ENCODE measurements at places on chromosomes 4 and X. TPM values are rescaled to one million over a fixed set of nuclear protein-coding genes. Genes with fewer than 3 reads are reported as not detected.
A peak's percentile ranks its signal among the peaks of the same experiment; 100 is the strongest.

- H3K27ac ChIP-seq, result no peak overlapping the region
- peaks cover 6% of the 10 kb centered on the region for H3K4me1 ChIP-seq
- H3K27me3 ChIP-seq, result no peaks in the 10 kb centered on the region
- no peaks in the 10 kb centered on the region for H3K36me3 ChIP-seq
Measured at GRCh38 chr4:20281453-20281852, 29.7 kb downstream of the SLIT2 start.

GRCh38 chrX:126376465-126376864, 176.1 kb downstream of the DCAF12L1 start:
- H3K4me3 ChIP-seq, result no peak overlapping the region
- H3K27me3 ChIP-seq, result no peaks in the 10 kb centered on the region
- H3K27ac ChIP-seq, result no peak overlapping the region
- DNase-seq, result no peak
- H3K4me1 ChIP-seq, result no peaks in the 10 kb centered on the region

DNA sequence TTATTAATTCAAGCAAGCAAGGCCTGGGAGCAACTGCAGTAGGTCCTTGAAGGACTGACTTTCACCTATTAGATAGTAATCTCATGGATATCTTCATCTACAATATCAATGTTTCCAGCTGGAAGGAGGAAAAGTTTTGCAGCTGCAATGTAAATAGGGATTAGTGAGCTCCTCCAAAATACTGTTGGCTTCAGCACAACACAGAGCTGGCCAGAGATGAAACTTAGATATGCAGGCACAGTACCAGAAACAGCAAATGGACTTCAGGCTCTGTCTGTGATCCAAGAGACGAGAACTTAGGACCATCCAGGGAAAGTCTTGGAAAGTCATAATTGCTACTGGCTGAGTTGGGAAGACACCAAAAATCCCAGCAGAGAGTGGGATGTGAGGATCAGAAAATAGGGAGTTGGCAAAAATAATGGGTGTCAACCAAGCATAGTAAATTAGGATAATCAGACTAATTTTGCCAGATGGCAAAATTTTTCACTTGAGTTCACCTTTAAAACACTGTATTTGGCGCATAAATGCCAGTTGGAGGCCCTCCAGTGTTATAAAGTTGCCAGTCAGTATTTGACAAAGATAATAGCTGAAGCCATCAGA, 57.5 kb downstream of the PARM1 start:
- no peak overlapping the region for H3K27ac ChIP-seq
- H3K36me3 ChIP-seq, result no peaks in the 10 kb centered on the region
- no peaks in the 10 kb centered on the region for H3K27me3 ChIP-seq

DNA sequence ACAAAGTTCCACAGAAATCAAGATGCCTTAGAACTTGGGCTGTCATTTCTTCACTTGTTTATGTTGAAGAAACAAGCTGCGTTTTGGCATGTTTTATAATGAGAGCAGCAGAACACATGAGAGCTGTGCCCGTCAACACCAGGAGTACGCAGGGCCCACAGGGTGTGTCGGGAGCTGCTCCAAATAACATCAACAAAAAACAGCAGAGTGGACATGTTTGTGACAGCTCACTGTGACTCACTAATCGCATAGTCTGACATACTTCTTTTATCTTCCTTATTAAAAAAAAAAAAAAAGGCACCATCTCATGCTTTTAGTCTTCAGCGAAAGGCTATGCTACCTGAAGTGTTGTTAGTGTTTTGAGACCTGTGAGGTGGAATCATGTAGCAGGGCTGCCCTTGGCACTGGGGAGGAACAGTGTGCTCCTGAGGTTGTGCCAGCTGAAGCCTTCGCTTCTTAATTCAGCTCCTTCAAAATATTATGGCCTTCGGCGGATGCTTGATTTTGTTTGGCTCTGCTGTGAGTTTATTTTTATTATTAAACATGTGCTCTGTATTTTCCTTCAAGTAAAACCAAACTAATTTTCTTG, 32.8 kb downstream of the FHDC1 start:
- no peaks in the 10 kb centered on the region for H3K27me3 ChIP-seq
- DNase-seq, result no peak
- H3K4me3 ChIP-seq, result no peak overlapping the region
- peaks cover 77% of the 10 kb centered on the region for H3K36me3 ChIP-seq
- H3K4me1 ChIP-seq, result no peaks in the 10 kb centered on the region

DNA sequence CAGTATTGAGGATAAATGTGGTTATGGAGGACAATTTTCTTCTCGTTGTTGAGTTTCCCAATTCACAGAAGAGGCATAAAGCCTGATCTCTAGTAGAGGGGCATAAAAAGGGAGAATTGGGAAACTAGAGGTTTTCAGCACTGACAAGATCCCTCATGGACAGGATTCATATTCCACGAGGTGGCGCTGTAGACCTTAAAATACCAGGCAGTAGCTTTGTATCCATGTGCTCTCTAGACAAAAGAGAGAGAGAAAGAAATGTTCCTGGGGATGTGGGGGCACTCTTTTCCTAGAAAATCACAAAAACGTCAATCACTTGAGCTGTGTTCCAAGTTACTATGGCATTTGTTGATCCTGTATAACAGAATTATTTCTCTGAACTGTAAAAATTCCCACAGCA, 128.3 kb downstream of the MAGEE1 start:
- no peak for DNase-seq
- H3K4me3 ChIP-seq, result no peak overlapping the region
- no peak overlapping the region for H3K27ac ChIP-seq

Gene DUSP21
- total RNA-seq, result not detected

DNA sequence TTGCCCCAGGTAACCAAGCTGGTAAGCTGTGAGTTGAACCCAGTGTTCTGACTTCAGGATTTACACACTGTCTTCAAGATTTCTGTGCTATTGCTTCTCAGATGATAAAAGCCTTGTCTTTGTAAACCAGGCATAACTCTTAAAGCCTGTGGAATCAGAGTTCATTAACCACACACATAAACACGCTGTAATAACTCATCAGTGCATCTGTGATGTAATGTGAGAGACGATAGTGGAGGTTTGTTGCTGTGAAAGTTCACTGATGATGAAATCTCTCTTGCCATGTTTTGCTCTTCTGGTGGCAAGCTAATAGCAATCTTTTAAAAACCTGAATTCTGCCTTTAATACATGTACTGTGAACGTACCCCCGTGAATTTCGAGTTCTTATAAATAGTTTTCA, 41.5 kb downstream of the CLCN4 start:
- H3K4me1 ChIP-seq, result no peaks in the 10 kb centered on the region
- no peak overlapping the region for H3K4me3 ChIP-seq
- no peaks in the 10 kb centered on the region for H3K36me3 ChIP-seq
- no peak for DNase-seq
- no peak overlapping the region for H3K27ac ChIP-seq

Gene TAPT1
- total RNA-seq, result 15.3 TPM

GRCh38 chr4:17567271-17567670, 9.7 kb upstream of the LAP3 start:
- no peaks in the 10 kb centered on the region for H3K36me3 ChIP-seq
- H3K4me1 ChIP-seq, result no peaks in the 10 kb centered on the region
- no peak overlapping the region for H3K4me3 ChIP-seq
- DNase-seq, result no peak

Gene ZNF827
- total RNA-seq, result 25.3 TPM

DNA sequence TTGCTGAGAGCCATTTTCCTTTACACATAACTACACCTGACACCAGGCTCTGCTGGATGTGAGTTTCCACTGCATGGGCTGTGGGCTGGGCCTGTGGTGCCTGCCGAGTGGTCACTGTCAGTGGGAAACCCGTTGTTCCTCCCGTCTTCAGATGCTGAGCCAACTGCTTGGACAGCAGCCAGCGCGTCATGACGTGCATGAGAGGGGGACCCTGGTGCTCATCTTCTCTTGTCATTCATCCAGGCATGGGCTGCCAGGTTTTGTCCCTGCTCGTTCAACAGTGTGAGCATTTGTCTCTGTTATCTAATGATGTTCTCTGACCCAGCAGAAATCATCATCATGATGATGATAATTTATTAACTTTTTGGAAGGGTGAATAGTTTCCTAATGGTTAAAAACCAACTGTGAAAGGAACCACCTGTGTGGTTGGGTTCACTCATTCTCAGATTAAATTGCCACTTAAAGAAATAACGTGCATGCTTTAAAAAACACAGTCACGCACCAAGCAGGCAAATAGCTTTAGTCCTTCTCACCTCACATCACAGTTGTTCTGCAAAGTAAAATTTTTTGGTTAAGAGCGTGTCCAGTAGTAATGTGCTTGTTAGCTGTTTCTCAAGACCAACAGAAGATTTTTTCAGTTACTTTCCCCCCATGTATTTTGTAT, 19.9 kb upstream of the CLDN34 start:
- no peak for DNase-seq
- no peaks in the 10 kb centered on the region for H3K4me1 ChIP-seq
- H3K36me3 ChIP-seq, result peaks cover 3% of the 10 kb centered on the region
- H3K4me3 ChIP-seq, result no peak overlapping the region

DNA sequence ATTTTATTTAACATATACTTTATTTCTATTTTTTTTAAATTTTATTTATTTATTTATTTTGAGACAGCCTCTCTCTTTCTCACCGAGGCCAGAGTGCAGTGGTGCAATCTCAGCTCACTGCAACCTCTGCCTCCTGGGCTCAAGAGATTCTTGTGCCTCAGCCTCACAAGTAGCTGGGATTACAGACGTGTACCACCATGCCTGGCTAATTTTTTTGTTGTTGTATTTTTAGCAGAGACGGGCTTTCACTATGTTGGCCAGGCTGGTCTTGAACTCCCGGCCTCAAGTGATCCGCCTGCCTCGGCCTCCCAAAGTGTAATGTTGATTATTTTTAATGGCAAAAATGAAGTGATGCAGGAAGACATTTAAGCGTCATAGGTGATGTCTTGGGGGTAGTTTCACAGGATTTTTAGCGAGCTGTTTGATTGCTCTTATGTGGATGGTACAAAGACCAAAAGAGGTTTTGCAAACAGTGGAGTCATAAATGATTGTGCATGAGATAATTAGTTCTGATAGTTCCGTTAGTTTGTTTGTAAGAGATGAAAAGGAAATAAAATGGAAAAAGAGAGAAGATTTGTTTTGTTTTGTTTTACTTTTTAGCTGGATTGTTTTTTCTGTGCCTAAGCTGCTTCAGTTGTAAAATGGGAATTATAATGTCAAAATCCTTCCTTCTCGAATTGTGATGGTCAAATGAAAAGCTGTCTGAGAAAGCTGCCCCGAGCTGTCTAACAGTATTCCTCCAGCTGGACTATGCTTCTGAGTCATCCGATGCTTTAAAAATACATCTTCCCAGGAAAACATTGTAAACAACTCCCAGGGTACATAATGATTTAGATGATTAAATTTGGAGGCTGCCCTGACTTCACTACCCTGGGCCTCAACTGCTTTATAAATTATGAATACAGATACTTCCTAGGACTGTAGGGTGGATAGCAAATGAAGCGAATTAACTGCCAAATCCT, 14.7 kb downstream of the RHOH start:
- no peak for DNase-seq
- H3K4me1 ChIP-seq, result no peaks in the 10 kb centered on the region
- H3K27ac ChIP-seq, result no peak overlapping the region
- no peaks in the 10 kb centered on the region for H3K27me3 ChIP-seq
- no peaks in the 10 kb centered on the region for H3K36me3 ChIP-seq
- H3K4me3 ChIP-seq, result no peak overlapping the region

Gene ZBED1
- 45.8 TPM for total RNA-seq

Gene CYSLTR1
- total RNA-seq, result 0.09 TPM

Gene S100P
- total RNA-seq, result not detected

- H3K27me3 ChIP-seq, result no peaks in the 10 kb centered on the region
- H3K27ac ChIP-seq, result no peak overlapping the region
- H3K36me3 ChIP-seq, result no peaks in the 10 kb centered on the region
- no peak overlapping the region for H3K4me3 ChIP-seq
Measured at GRCh38 chr4:73917081-73917501, 47.9 kb downstream of the CXCL1 start.

Gene PLXNB3
- 2.7 TPM for total RNA-seq

GRCh38 chr4:2415881-2416563, 2.4 kb downstream of the ZFYVE28 start:
- no peaks in the 10 kb centered on the region for H3K36me3 ChIP-seq
- H3K4me3 ChIP-seq, result peak overlapping the region; percentile 57

DNA sequence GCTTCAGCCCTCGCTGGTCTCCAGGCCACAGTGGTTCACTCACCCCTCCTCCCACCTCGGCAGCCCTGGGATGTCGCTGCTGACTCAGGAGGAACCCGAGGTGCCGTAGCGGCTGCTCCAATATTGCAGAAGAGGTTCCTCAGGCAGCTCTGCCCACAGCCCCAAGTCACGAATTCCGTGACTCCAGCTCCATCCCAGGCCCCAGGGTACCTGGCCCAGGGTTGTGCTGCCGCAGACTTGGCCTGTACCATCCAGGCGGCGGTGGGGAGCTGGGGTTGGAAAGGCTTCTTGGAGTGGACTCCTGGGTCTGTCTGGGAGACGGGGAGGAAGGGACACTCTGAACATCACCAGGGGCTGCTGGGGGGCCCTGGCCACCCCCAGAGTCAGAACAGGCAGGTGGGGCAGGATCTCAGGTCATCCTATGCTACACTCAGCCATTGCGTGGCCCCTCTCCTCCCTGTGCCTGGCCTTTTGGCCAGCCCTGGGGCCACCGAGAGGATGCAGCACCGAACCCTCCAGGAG, 728 bp upstream of the HGFAC start:
- no peaks in the 10 kb centered on the region for H3K4me1 ChIP-seq
- no peaks in the 10 kb centered on the region for H3K36me3 ChIP-seq
- no peak overlapping the region for H3K4me3 ChIP-seq
- H3K27me3 ChIP-seq, result no peaks in the 10 kb centered on the region
- no peak overlapping the region for H3K27ac ChIP-seq

DNA sequence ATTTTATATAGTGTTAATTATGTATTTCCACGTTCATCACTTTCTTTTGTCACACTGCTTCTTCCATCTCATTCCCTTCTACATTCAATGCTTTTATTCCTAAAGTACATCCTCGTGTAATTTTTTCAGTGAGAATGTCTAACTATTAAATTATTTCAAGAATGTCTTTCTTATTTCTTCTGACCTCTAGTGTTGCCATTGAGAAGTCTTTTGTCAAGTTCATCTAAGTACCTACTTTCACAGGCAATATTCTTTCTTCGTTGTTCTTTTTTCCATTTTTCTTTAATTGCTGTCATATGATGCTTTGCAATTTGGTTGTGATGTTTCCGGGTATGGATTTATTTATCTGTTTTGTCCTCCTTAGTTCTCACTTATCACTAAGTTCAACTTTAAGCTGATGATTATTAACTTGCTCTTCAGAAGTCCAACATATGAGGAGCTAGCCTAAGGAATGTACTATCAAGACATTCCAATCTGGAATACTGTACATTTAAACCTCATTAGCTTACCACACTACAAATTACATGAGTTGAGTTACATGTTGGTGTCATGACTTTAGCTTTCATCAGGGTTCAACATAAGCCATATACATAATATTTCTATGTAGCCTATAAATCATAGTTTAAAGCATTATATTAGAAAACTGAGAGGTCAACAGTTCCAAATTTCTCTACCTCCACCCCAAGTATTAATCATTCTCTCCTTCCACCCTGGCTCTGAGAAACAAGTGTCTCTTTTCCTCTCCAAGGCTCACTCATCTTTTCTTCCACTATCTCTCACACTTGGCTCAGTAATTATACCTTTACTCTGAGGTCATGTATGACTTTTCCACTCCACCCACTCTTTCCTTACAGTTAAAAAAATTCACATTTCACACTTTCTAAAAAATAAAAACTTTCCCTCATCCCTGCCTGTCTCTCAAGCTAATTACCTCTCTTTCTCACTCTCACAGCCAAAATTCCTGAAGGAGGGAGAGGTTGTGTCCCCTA, 81.5 kb downstream of the COX18 start:
- H3K36me3 ChIP-seq, result no peaks in the 10 kb centered on the region
- H3K4me3 ChIP-seq, result no peak overlapping the region
- H3K27ac ChIP-seq, result no peak overlapping the region
- no peaks in the 10 kb centered on the region for H3K27me3 ChIP-seq
